ENCODE measurements at places on chromosomes 13 and 19.

DNA sequence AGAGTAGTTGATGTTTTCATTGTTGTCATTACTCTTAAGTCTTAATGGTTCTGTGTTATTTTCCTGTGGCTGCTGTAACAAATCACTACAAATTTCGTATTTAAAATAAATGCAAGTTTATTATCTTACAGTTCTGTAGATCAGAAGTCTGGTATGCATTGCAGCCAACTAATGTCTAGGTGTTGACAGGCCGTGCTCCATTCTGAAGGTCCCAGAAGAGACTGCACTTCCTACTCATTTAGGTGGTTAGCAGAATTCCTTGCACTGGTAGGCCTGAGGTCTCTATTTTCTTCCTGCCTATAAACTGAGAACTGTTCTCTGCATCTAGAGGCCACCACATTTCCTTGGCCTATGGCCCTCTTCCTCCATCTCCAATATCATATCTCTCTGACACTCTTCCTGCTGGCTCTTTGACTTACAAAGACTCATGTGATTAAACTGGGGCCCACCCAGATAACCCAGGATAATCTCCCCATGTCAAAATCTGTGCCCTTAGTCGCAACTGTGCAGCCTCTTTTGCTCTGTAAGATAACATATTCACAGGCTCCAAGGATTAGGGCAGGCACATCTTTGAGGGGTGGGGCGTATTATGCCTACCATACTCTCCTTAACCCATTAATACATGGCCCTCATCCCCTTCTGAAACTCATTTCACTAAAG is 468.4 kb downstream of the FOXO1 start:
- DNase-seq = no peak

DNA sequence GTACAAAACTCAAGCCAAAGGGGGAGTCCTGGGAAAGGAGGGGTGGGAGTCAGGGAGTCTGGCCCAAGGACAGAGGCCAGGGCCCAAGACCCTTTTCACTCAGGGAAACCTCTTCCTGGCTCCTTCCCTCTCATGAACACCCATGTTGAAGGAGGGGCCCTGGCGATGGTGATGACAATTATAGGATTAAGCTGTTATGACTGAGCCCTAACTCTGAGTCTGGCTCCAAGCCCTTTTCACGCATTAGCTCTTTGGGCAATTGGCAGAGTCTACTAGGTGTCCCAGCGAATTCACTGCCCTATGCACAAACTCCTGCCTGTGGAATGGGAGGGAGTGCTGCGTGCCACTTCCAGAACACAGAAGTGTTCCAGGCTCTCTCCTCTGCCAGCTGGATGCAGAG is 20.7 kb downstream of the ZNF575 start:
- no peak for DNase-seq

DNA sequence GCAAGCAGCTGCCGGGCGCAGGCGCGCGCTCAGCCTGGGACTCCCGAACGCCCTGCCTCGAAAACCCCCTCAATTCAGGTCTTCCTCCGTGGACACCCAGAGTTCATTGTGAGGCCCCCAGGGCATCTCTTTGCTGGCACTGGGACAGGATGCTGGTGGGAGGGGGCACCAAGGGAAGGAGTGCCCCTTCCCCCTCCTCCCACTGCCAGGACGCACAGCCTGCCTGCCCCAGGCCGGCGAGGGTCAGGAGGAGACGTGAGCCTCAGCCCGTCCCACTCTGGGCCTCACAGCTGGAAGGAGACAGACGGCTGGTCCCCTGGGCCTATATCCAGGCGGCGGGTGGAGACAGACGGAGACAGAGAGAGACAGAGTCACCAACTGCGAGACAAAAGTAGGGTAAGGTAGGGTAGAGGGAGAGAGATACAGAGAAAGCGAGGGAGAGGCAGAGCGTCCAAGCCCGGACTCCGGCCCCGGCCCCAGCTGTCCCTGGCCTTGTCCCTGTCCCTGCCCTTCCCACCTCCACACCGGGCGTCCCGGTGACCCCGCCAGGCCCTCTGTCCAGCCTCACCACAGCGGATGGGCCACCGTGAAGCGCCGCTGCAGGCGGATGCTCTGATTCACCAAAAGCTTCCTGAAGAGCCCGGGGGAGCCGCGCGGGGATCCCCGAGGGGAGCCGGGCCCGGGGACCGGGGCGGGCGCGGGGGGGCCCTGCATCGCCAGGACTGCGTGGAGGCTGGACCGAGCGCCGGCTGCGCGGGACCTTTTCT is at the start of gene PDE4C:
TSS of gene PDE4C (minus strand) at position 737 of the 767 bp plus-strand sequence. CDS start at position 714, 23 bp downstream.
- no peak for DNase-seq

GRCh38 chr13:39528661-39528980 is 74.4 kb downstream of the LHFPL6 start:
- DNase-seq = no peak

- DNase-seq = no peak
Observed at GRCh38 chr19:40553885-40554857, 22.5 kb upstream of the SHKBP1 start.

GRCh38 chr13:101942038-101942437 is 459.8 kb downstream of the FGF14 start:
- no peak for DNase-seq

DNA sequence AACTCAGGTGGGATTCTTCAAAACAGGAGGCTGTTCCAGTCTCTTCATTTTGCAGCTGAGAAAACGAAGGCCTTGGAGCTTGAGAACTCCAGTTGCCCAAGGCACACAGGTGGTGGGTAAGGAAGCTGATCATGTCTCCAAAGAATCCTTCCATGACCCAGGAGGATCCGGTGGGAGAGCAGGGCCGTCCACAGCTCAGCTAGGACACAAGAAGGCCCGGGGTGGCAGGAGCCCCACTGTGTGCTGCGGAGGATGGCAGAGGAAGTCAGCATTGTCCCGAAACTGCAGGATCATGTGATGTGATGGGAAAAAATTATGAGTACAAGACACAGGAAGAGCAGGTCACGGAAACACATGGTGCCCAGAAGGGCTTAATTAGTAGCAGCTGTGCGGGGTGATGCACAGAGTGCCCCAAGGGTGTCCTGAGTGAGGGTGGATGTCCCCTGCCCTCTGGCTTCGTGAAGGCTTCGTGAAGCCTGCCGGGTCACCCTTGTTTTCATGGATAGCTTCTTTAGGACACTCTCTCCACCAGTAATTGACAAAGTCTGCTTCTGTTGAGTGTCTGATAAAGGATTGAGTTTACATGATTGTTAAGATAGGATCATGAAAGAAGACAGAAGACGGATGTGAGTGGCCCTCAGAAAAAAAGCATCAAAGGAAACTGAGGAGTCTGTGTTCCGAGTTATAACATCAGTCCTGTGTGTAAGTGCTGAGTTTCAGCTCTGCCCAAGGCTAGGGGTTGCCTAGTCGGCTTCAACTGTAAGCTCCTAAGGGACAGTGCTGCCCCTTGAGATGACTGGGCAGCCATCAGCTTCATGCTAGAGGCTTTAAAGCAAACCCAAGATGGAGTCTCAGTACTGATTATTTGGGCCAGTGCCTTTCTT is 33.8 kb upstream of the SACS start:
- no peak for DNase-seq

DNA sequence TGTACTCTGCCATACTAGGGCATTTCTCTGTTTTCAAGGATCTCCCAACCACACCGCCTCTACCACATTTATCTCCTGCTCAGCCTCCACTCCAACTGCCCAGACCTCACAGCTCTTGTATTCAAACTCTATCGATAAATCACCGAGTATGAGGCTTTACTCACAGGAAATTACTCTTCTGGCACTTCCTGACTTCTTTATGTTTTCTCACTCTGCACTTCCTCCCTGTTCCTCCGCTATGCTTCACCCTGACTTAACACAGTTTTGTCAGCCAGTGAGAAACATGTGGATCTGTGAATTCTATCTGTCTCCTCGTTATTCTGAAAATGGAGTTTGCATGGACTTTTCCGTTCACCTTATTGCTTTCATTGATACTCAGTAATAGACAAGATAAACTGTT is 2.6 kb upstream of the CARD8 start:
- no peak for DNase-seq

- DNase-seq = no peak
Observed at GRCh38 chr13:97342136-97342535, 91.8 kb upstream of the RAP2A start.

GRCh38 chr13:113945857-113946408 is 27.9 kb downstream of the C13orf46 start:
- DNase-seq = no peak

GRCh38 chr13:46964789-46965527 is 68.1 kb upstream of the HTR2A start:
- DNase-seq = no peak

DNA sequence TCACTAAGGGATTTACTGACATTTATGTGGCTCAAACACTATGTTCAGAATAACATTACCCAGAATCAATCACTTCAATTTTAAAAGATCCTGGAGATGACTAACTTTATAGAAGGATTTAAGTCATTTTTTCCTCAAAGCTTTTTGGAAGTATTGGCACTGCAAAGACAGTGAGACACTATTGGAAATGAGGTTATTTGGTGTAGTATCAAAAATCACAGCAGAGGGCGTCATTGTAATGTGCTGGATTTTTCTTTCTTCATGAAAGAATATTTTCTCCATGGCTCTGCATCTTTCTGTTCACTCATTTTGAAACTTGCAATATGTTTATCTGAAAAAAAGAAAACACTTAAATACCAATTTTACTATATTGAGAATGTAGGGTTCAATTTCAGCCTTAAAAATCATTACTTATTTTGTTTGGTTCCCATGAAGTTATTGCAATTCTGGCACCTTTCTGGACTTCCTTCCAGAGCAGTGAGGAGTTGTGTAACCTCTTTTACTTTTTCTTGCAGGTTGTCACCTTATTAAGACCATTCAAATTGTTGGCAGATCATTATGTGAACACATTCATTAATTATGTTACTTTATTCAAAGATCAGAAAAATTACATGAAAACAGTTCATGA is 3.7 kb upstream of the CSNK1A1L start:
- no peak for DNase-seq

- no peak for DNase-seq
Observed at GRCh38 chr13:26952551-26953143, 192.1 kb upstream of the GPR12 start.

Measured in vagina (tissue), 2 donors.